ENCODE measurements at places on chromosomes 7 and 10.

DNA sequence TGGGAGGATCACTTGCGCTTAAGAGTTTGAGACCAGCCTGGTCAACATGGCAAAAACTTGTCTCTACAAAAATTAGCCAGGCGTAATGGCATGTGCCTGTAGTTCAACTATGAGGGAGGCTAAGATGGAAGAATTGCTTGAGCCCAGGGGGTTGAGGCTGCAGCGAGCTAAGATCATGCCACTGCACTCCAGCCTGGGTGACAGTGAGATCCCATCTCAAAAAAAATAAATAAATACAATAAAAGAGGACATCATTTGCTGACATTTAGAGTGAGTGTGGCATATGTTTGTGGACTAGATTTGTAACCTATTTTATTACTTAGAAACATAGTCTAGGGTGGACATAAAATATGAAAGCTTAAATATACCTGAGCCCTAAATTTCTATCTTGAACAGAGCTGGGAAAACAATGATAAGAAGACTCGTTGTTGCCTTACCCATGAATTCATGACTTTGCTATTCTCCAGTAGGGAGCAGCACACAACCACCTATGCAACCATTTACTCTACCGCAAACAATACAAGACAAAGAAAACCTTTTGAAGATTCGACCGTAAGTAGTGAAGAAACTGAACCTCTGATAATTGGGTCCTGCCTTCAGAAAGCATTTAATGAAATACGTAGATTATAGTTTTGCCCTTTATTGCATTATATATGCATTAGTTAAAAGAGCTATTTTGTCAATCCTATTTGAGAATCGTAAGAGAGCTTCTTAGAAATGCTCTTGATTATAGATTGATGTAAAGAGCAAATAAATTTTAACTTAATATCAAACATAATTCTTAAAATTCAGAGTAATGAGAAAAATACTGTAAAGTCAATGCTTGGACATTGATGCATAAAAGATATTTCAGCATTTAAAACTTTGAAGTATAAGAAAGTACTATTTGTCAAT is 83.5 kb downstream of the GNAT3 start:
- no peak overlapping the region for H3K4me3 ChIP-seq

- no peak overlapping the region for H3K27ac ChIP-seq
- no peaks in the 10 kb centered on the region for H3K4me1 ChIP-seq
- no peak for DNase-seq
Observed at GRCh38 chr7:249989-250388, 40.0 kb upstream of the FOXL3 start.

DNA sequence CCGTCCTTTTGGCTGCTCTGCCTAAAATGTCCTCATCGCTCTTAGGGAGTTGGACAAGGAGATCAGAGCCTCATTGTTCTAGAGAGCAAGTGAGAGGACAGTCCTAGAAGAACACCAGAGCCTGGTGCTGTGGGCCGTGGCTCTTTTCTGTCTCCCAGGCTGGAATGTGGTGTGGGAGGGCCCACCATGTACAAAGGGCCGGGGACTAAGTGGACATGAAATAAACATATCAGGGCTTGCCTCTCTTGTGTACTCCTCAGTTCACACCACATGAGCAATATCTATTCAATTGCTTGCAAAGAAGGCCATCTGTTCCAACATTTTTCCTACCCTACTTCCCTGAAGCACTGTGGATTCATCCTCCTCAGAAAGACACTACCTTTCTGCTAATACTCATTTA is 510.4 kb downstream of the SUGCT start:
- H3K36me3 ChIP-seq = no peaks in the 10 kb centered on the region
- no peak overlapping the region for H3K27ac ChIP-seq
- no peaks in the 10 kb centered on the region for H3K27me3 ChIP-seq

DNA sequence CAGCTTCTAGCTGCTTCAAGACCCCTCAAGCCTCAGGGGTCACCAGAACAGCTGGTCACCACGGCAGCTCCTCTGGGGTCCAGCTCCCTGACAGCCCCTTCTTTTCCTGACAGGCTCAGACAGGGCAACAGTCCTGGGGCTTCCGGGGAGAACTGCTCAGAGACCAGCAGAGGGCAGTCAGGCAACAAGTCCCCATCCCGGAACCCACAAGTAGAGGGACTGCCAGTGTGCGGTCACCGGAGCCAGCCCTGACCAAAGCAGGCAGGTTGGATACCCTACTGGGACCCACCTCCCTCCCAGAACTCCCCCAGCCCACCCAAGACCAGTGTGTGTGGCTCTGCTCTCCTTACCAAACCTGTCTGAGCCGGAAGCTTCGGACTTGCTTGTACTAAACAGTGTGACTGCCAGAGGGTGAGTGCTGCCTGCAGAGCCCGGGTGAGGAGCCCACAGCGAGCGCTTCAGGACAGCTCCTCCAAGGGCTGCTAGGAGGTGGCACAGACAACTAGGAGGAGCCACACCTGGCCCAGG is 40.3 kb downstream of the YKT6 start:
- no peaks in the 10 kb centered on the region for H3K4me1 ChIP-seq
- peak; percentile 79 for DNase-seq
- no peaks in the 10 kb centered on the region for H3K36me3 ChIP-seq

DNA sequence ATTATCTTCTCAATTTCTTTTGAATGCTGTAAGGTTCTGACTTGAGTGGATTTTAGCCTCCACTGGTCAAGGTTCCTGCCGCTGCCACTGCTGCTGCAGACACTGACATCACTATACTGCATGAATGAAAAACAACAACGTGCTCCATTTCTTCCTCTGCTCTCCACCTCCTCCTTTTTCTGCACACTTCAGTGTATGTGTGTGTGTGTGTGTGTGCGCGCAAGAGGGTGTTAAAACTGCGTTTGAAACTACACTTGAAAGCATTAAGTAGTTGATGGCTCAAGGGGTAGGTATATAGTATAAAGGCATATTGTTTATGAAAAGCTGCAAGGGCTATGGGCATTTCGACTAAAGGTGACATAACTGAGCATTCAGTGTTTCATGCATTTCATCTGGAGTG is 3.5 kb downstream of the GLCCI1 start:
- H3K36me3 ChIP-seq = no peaks in the 10 kb centered on the region
- no peak for DNase-seq
- H3K4me1 ChIP-seq = peaks cover 3% of the 10 kb centered on the region
- H3K4me3 ChIP-seq = no peak overlapping the region
- H3K27ac ChIP-seq = no peak overlapping the region

DNA sequence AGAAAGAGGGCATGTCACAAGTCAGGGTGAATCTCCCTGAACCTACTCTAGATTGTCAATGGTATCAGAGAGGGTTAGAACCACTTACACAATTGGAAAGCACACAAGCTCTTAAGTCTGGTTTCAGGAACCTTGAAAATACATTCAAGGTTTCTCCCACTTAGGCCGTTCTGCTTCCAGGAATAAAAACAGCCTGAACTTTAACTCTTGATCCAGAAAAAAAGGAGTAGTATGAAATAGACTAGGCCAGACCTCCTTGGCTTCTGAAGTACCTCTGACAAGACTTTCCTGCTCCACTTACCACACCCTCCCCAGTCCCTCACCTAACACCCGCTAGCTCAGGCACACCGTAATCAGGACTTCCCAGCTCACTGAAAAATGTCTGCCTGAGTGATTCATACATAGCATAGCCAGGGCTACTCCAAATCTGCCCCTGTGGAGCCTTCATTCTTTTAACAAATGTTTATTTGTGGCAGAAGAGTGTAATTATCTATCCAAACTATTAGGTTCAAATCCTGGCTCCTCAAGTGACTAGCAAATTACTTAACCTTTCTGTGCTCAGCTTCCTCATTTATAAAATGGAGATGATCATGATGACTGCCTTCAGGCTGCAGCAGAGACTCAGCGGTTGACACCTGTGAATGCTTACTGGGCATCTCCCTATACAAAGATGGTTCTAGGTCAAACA is 30.3 kb upstream of the IL6 start:
- H3K4me1 ChIP-seq = no peaks in the 10 kb centered on the region
- H3K4me3 ChIP-seq = no peak overlapping the region
- H3K27ac ChIP-seq = no peak overlapping the region
- DNase-seq = no peak
